T-helper 1 cell (primary cell): ENCODE measurements at places on chromosomes 3 and 15.

GRCh38 chr3:78873641-78874040 lies 894.2 kb downstream of the ROBO1 start:
- no peak for DNase-seq

GRCh38 chr15:57692709-57693108 lies 13.8 kb upstream of the POLR2M start:
- no peak for DNase-seq

- DNase-seq: no peak
Observed at GRCh38 chr15:81254916-81255290, 58.2 kb downstream of the IL16 start.

DNA sequence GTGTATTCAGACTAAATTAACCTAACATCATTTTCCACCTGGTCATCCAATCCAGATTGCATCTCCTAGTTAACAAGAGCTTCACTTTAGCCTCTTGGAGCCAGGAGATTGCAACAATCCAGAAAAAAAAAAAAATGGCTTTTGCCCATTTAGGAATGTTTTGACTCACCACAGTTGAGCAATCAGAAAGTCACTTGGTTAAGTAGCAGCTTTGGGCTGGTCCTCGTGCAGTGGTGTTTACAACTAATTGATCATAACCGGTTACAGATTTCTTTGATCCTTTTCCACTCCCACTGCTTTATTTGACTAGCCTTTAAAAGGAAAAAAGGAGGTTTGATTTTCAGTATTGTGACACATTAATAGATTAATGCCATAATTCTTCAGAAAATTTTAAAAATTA lies 688.8 kb upstream of the CCDC54 start:
- DNase-seq: no peak

DNA sequence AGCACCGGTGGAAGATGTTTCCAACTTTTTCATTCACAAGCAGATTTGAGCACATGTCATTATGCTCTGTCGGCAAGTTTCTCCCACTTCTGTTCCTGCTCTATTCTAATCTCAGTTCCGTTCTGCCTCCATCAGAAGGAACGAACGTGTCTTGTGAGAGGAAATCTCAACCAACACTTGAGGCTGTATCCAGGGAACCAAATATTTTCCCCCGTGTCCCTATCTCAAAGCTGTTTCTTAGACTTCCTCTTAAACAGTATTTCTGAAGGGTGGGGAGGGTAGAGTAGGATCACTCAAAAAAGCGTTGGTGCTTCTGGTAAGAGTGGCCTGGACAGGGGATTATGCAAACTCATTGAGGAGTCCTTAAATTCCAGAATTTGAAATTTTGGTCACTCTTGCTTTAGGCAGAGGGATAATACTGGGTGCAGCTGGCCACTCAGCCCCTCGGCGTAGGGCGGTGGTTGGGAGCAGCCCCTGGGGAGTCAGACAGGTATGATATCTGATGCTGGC lies 54.9 kb downstream of the FRMD4B start:
- DNase-seq: no peak

DNA sequence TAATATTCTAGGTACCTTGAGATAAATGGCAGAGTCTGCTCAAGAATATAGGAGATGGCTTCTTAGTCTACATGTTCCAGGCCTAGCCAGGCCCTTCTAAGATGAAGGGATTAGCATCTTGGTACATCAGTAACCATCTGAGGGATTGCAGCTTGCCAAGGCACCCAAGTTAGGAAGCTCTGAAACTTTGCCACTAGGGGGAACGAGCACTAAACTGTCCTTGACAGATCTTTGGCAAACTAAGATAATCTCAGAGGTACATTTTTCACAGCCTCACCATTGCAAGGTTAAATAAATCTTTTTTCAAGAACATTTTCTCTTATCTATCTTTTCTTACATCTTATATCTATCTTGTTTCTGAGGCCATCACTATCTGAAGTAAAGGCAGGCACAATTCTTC lies 351.2 kb downstream of the RAP2B start:
- no peak for DNase-seq

- DNase-seq: no peak
Observed at GRCh38 chr15:89542369-89542768, 32.9 kb upstream of the TICRR start.

- no peak for DNase-seq
Observed at GRCh38 chr3:116265976-116266584, 179.2 kb downstream of the LSAMP start.

GRCh38 chr15:48866141-48866563 lies 11.8 kb upstream of the EID1 start:
- no peak for DNase-seq

GRCh38 chr3:113954091-113954685 lies 6.4 kb downstream of the ZDHHC23 start:
- DNase-seq: no peak

GRCh38 chr15:80163217-80163616 lies 10.4 kb downstream of the FAH start:
- no peak for DNase-seq

DNA sequence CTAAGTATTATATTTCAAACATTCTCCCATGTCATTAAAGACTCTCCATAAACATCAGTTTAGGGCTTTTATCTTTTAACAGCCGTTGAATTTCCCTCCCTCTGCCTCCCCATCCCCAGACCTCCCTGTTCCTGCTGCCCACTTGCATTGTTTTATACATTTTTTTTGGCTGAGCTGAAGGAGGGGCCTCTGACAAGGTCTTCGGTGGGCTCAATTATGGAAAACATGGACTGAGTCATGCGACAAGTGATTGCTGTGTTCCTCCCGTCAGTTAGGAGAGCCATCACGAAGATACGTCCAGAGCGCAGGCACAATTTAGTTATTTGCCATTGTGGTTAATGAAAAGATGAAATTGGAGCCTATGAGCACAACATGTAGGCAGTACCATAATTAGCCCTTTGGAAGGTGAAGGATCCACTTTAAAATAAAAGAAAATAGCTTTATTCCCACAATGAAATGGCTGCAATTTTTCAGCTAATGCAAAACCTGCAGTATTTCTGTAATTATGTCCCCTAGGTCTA lies 12.0 kb upstream of the NMNAT3 start:
- no peak for DNase-seq

DNA sequence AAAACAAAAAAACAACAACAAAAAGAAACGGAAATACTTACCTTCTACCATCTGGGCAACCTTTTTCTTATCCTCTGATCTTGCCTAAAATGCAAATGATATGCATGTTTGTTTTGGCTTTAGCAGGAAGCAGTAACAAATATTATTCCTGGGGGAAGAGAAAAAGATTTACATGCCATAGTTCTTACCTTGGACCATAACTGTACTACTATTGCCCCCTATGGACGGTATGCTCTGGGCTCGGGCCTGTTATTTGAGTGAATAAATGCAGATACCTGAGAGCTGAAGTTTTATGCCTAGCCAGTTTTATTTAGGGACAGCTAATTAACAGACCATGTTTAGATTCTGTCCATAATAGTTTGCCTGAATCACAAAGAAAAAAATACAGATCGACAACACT lies 12.6 kb upstream of the STARD5 start:
- DNase-seq: peak; percentile 34

GRCh38 chr3:150232992-150233451 lies 175.1 kb upstream of the TSC22D2 start:
- no peak for DNase-seq

DNA sequence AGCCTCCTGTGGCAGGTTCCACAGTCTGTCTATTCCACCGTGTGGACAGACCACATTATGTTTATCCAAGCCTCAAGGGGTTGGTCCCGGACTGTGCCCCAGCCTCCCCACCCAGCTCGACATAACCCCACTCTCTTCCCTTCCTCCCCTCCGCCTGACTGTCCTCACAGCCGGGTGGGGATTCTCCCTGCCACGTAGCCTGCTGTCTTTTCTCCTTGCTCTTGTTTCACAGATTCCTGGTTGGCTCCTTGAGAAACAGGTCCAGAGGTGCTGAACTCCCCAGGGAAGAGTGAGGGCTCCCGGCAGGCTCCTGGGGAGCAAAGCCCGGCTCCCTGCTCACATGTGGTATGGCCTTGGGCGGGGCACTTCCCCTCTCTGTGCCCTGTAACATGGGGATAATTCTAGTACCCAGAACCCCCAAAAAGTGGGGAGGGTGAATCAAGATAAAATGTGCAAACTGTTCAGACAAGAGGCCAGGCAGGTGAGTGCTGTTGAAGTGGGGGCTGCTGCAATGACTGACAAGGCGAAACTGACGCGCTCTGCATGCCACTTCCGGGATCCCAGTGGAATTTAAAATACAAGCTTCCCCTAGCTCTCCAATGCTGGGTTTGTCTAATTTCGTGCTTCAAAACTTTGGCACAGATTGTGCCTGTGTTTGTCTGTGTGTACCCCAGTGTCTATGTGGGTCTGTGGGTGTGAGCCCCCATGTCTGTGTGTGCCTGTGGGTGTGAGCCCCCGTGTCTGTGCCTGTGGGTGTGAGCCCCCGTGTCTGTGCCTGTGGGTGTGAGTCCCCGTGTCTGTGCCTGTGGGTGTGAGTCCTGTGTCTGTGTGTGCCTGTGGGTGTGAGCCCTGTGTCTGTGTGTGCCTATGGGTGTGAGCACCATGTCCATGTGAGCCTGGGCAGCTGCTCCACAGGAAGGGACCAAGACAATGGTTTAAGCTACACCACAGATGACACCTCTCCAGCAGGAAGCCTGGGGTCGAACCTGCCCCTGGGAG lies 160.6 kb upstream of the IQSEC1 start:
- DNase-seq: no peak

DNA sequence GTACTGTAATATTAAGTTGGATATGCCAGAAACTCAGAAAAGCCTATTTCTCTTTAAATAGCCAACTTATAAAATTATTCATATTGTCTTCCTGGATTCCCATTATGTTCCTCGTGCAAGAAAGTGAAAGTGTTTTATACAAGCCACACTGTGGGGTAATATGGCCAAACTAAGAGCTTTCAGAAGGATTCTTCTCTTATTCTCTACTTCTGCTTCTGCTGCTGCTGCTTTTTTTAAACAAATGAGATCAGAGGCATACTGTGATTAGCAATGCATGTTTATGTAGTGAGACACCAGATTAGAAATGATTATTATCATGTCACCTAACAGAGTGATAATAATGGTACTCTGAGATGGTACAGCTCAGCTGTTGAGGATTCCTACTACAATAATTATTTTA lies 1026.5 kb upstream of the CFAP20DC start:
- no peak for DNase-seq

GRCh38 chr3:159038405-159038804 lies 236.6 kb downstream of the MFSD1 start:
- no peak for DNase-seq

GRCh38 chr15:79965846-79966630 lies 5.0 kb downstream of the BCL2A1 start:
- DNase-seq: peak; percentile 39

DNA sequence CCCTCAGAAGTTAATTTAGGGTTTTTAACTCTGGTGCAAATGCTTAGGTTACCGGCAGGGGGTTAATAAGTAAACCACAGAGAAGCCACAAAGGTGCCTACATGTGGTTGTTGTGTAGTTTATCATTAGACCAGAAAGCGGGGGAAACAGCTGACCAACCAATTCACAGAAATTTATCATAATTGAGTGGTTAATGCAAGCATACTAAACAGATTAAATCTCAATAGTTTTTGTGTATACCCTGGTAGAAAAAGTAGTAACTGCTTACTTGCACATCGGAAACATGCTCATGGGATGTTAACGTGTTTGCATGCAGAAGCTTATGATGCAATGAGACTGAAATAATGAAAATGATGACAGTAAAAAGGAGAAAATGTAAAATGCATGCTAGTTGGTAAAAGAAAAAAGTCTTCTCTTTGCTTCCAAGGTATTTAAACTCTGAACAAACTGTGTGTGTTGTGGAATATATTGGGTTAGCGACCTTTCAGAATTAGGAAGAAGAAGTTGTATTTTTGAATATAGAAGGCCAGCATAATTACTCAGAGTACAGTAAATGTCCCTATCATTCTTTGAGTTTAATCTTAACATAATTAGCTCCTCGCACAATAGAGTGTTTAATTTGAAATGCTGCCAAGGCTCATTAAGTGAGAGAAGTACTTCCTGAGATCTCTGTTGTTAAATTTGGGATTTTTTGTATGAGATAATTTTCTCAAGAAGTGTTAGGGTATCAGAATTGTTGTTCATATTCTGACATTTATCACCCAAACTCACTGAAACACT lies 316.2 kb downstream of the PTPRG start:
- no peak for DNase-seq

GRCh38 chr3:141326626-141327025 lies 41.7 kb upstream of the ZBTB38 start:
- DNase-seq: no peak

- peak; percentile 19 for DNase-seq
Observed at GRCh38 chr15:85854345-85855097, 59.8 kb upstream of the KLHL25 start.

DNA sequence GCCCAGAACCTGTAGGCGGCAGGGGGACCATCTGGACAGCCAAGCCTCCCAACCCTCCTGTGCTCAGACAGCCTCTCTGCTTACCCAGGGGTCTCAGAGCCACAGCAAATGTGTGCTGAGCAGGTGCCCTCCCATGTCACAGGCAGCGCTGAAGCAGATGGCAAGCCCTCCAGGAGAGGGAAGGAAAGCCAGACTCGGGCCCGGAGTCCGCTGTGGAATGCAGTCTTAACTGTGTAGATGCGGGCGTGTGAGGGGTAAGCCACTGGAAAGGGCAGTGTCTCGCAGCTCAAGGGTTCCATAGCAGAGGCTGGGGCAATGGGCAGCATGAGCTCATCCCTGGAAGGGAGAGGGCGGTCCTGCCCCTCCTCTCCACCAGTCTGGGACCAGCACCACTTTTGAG lies 45.6 kb downstream of the UMPS start:
- no peak for DNase-seq

GRCh38 chr3:43581343-43581742 lies 40.5 kb downstream of the ANO10 start:
- no peak for DNase-seq

- no peak for DNase-seq
Observed at GRCh38 chr15:78909160-78909695, 35.6 kb downstream of the CTSH start.

DNA sequence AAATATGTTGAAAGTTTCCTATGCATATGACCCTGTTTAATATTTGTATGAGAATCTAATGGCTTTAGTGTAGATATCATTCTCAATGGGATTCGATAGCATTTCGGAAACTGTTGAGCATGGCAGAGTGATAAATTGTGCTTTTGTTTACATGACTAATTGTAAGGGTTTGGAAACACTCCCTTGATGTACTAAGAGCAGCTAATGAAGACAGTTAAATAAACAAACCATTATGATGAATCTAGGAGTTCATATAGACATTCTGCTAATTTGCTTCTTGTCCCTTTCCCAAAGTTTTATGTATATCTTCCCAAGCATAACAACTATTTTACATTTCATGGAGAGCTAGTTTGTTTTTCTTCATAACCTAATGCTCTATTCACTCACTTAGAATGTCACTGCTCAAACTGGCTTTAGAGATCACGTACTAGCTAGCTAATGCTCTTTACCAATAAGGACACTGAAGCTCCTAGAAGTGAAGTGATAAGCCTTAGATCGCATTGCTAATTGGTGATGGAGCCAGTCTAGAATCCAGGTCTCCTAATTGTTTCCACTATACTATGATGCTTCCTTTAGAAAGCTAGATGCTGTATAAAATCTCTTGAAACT lies 140.8 kb downstream of the TP63 start:
- DNase-seq: no peak

DNA sequence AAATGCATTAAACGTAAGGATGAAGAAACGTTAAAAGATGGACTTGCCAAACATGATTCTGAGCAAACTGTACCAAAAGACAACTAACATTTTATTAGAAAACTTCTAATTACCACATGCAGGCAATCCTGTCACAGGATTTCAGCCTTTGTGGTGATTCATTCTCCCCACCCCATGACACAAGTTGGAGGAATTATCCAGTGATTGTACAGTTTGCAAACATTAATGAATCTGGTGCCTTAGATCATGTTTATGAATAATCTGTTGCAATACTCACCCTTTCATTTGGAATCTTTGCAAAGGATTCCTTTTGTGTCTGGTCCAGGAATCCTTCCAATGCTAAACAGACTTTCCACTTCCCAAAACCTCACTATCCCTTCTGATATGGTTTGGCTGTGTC lies 23.3 kb upstream of the ERC2 start:
- DNase-seq: no peak
